Upper lobe of left lung (tissue), 6 donors: ENCODE measurements at places on chromosomes 3 and 15. TPM values are rescaled to one million over a fixed set of nuclear protein-coding genes. Genes with fewer than 3 reads are reported as not detected.

DNA sequence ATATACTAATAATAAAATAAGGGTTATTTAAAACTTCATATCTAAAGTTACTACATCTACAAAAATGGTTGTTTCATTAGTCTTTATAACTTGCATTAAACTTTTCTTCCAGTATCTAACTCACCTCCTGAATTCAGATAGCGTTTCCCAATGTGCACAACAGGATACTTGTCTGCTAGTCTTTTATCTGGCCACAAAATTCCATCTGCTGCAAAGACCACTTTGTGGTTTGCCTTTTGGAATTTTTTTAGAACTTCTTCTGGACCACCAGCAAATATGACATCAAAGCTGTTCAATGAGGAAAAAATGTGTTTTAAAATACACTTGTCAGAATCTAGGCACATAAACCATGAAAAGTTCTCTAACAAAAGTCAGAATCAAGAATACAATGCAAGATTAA, 50.8 kb downstream of the PLOD2 start:
- H3K4me1 ChIP-seq = no peaks in the 10 kb centered on the region
- no peaks in the 10 kb centered on the region for H3K36me3 ChIP-seq
- no peak overlapping the region for H3K27ac ChIP-seq
- no peak for DNase-seq
- H3K27me3 ChIP-seq = no peaks in the 10 kb centered on the region

DNA sequence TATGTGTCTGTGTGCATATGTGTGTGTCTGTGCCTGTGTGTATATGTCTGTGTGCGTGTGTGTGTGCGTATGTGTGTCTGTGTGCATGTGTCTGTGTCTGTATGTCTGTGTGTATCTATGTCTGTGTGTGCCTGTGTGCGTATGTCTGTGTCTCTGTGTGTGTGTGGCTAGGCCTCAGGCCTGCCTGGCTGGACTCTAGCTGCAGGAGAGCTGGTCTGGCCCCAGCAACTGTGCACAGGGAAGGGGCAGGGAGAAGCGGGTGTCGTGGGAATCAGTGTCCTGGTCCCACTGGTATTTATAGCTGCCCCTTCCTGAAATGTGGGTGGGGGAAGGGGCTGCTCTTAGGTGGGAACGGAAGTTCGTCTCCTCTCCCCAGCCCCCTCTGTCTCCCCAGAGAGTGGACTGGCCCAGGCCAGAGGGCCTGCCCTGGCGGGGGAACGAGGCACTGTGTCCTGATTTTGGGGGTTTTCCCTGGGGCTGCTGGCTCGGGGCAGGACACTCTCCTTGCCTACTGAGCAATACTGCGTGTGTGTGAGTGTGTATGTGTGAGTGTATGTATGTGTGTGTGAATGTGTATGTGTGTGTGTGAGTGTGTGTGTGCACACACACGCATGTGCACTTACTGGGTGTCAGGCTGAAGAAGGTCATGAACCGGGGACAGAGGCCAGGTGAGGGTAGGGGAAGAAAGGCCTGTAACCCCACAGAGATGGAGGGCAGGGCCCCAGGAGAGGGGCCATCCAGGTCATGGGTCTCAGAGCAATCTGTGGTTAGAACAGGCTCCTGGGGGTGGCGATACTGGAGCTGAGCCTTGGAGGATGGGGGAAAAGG, 6.6 kb downstream of the CSPG4 start:
- no peak overlapping the region for H3K4me3 ChIP-seq
- H3K36me3 ChIP-seq = no peaks in the 10 kb centered on the region
- no peak overlapping the region for H3K27ac ChIP-seq
- no peak for DNase-seq

GRCh38 chr3:33061782-33062181, 35.2 kb downstream of the GLB1 start:
- H3K27ac ChIP-seq = no peak overlapping the region
- peaks cover 7% of the 10 kb centered on the region for H3K36me3 ChIP-seq
- no peaks in the 10 kb centered on the region for H3K4me1 ChIP-seq
- DNase-seq = no peak
- H3K4me3 ChIP-seq = no peak overlapping the region

DNA sequence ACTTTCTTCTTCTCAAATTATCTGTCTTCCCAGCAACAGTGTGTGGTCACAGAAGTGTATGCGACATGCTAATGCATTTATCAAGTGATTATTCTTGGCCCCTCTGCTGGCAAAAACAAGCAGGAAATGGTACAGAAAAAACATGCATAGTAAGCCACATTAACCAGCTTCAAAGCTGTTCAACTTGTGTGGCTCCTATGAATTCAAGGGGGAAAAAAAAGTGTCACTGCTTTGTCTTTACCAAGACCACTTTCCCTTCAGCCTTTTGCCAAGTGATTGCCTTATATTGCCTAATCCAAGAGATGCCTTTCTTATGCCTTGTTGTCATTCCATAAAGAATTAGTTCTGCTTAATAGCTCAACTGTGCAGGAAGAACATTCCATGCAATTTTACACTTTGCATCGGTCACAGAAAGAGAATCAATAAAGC, 39.1 kb downstream of the PRTG start:
- no peaks in the 10 kb centered on the region for H3K27me3 ChIP-seq
- no peak overlapping the region for H3K4me3 ChIP-seq
- H3K4me1 ChIP-seq = no peaks in the 10 kb centered on the region
- DNase-seq = no peak

- DNase-seq = peak; percentile 41
- H3K27me3 ChIP-seq = no peaks in the 10 kb centered on the region
- H3K4me1 ChIP-seq = peaks cover 4% of the 10 kb centered on the region
- no peak within 1 kb of the TSS for H3K27ac ChIP-seq
- peak within 1 kb of the TSS; percentile 25 for H3K4me3 ChIP-seq
Measured at GRCh38 chr3:192727032-192727847, at the start of gene FGF12. TSS of gene FGF12 (minus strand) at chr3:192727541.

GRCh38 chr15:97687654-97688053, 272.8 kb upstream of the ARRDC4 start:
- no peak overlapping the region for H3K4me3 ChIP-seq
- no peaks in the 10 kb centered on the region for H3K4me1 ChIP-seq
- H3K27me3 ChIP-seq = no peaks in the 10 kb centered on the region
- H3K27ac ChIP-seq = no peak overlapping the region
- no peaks in the 10 kb centered on the region for H3K36me3 ChIP-seq
- no peak for DNase-seq

DNA sequence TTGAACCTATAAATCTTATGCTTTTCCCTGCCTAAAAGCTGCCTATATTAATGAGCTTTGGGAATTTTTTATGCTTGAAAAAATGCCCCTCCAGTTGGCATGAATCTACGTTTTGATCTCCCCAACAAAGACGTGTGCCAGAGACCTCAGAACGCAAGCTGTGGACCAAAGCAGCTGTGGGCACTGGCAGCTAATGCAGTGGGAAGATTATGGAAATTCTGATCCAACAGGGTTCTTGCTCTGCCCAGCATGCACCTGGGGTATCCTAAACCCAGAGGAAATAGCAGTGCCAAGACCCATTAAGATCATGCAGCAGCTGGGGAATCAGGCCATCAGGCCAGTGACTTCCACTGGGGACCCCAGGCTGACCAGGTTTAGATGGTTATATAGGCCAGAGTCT, 423.0 kb downstream of the ZBBX start:
- no peak for DNase-seq
- no peaks in the 10 kb centered on the region for H3K4me1 ChIP-seq
- H3K27ac ChIP-seq = no peak overlapping the region
- H3K27me3 ChIP-seq = no peaks in the 10 kb centered on the region
- no peaks in the 10 kb centered on the region for H3K36me3 ChIP-seq

DNA sequence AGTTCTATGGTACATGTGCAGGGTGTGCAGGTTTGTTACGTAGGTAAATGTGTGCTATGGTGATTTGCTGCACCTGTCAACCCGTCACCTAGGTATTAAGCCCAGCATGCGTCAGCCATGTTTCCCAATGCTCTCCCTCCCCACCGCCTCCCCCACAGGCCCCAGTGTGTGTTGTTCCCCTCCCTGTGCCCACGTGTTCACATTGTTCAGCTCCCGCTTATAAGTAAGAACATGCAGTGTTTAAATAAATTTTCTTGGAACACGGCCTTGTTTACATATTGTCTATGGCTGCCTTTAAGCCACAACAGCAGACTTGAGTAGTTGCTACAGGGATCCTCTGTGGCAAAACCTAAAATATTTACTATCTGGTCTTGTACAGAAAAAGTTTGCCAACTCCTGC, 41.3 kb upstream of the CORO2B start:
- no peak for DNase-seq
- no peaks in the 10 kb centered on the region for H3K4me1 ChIP-seq
- H3K27me3 ChIP-seq = no peaks in the 10 kb centered on the region
- H3K4me3 ChIP-seq = no peak overlapping the region
- no peak overlapping the region for H3K27ac ChIP-seq

- DNase-seq = no peak
- no peaks in the 10 kb centered on the region for H3K36me3 ChIP-seq
- H3K27ac ChIP-seq = no peak overlapping the region
- H3K27me3 ChIP-seq = no peaks in the 10 kb centered on the region
- H3K4me3 ChIP-seq = no peak overlapping the region
- H3K4me1 ChIP-seq = no peaks in the 10 kb centered on the region
Measured at GRCh38 chr15:88004399-88004798, 252.1 kb downstream of the NTRK3 start.

DNA sequence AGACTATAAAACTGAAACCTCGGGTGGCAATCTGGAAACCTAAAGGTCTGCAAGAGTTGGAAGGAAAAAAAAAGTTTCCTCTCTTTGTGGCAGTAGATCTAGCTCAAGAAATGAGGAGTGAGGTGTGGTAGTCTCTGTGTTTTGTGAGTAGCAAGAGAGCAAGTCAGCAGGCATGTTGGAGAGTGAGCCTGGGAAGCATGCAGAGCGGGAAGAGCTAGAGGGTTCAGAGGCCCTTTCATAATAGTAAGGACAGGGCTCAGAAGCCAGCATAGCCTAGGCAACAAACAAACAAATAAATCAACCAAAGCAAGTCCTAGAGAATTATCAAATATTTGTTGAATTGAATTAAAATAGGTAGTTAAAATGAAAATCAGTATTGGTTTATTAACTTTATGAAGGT, 189.7 kb upstream of the CBLB start:
- H3K36me3 ChIP-seq = no peaks in the 10 kb centered on the region
- H3K27ac ChIP-seq = no peak overlapping the region
- no peak overlapping the region for H3K4me3 ChIP-seq
- no peak for DNase-seq
- H3K4me1 ChIP-seq = no peaks in the 10 kb centered on the region

- no peaks in the 10 kb centered on the region for H3K36me3 ChIP-seq
- no peak for DNase-seq
- H3K4me1 ChIP-seq = no peaks in the 10 kb centered on the region
- H3K4me3 ChIP-seq = no peak overlapping the region
- no peak overlapping the region for H3K27ac ChIP-seq
Measured at GRCh38 chr3:143363276-143363675, 243.7 kb downstream of the CHST2 start.

DNA sequence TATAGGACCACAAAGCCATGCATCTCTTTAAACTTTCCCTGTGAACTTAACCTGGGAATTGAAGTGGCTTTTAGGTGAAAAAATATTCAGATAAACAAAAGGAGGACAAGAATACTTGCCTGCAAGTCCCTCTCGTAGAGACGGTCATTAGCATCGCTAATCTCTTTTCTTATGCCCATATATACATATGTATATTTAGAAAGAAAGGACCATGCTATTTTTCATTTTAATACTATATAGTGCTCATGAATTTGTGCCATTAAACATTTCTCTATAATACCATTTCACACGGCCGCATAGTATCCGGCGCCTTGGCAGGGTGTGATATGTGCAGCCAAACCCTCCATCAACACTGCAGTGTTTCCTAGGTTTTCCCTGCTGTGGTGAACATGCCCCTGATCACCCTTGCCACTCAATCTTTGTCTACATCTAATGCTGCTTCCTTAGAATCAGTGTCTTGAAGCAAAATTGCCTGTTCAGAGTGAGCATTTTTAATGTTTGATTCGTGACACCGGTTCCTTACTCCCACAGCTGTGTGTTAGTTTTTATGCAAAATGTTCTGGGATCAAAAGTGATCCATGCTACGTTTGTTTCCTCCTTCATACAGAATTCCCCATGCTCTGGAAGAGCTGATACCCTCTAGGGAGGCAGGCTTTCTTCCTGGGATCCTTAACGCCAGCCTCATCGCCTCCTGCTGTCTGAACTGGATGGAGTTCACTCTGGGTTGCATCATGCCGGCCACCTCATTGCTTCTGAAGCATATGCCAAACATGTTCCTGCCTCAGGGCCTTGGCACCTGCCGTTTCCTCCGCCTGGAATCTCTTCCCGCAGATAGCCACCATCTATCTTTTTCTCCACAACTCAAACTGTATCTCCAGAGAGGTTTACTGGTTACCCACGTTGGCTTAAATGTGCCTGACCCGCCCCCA, 118.1 kb downstream of the FBLN2 start:
- DNase-seq = no peak
- no peaks in the 10 kb centered on the region for H3K36me3 ChIP-seq
- no peak overlapping the region for H3K27ac ChIP-seq
- H3K4me3 ChIP-seq = no peak overlapping the region

CRYBG3 gene
- total RNA-seq = 32.7 TPM

MESP2 gene
- not detected for total RNA-seq

ATP6V1A gene
- 72.0 TPM for total RNA-seq
